ENCODE measurements at places on chromosomes 16 and 17. TPM values are rescaled to one million over a fixed set of nuclear protein-coding genes. Genes with fewer than 3 reads are reported as not detected.

DNA sequence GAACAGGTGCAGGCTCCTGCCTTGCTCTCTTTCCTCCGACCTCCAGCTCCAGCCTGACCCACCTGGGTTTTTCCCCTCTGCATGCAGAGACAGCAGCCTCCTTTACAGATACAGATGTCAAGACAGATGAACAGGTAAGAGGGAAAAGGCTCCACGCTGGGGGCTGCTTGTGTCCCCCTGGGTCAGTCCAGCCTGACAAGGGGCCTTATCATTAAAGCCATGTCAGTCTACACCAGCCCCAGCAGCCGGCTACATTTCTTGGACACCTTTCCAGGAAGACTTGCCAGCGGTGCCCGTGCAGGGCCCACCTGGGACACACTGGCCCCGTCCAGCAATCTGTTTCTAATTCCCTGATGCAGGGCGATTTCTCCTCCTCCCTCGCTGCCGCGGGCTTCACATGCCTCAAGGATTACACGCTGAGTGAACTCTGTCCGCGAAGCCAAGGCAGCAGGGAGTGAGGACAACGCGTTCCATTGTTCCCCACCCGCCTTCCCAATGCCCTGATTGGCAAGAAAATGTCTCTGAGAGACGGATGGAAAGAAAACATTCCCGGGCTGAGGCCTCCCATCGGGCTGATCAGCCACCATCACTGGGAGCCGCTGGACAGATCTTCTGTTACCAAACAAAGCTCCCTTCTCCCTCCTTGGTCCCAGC is 184.7 kb downstream of the C16orf95 start:
- H3K4me3 ChIP-seq: no peak overlapping the region
- no peak for DNase-seq
- no peak overlapping the region for H3K27ac ChIP-seq
- H3K36me3 ChIP-seq: no peaks in the 10 kb centered on the region
- H3K27me3 ChIP-seq: no peaks in the 10 kb centered on the region

GRCh38 chr16:1762879-1763520 is 8.3 kb downstream of the NME3 start:
- H3K27ac ChIP-seq: no peak overlapping the region
- no peak overlapping the region for H3K4me3 ChIP-seq
- peaks cover 24% of the 10 kb centered on the region for H3K36me3 ChIP-seq
- DNase-seq: no peak

The NPIPB13 gene
- 27.8 TPM for total RNA-seq

The OR1A1 gene
- not detected for total RNA-seq

The CCDC43 gene
- 18.8 TPM for total RNA-seq

The SLC12A3 gene
- not detected for total RNA-seq

GRCh38 chr17:838486-838885 is 56.3 kb downstream of the MRM3 start:
- H3K4me3 ChIP-seq: no peak overlapping the region
- no peaks in the 10 kb centered on the region for H3K4me1 ChIP-seq
- no peaks in the 10 kb centered on the region for H3K36me3 ChIP-seq
- DNase-seq: no peak

The ABCA6 gene
- 0.53 TPM for total RNA-seq

The NPIPA3 gene
- total RNA-seq: 2.5 TPM

DNA sequence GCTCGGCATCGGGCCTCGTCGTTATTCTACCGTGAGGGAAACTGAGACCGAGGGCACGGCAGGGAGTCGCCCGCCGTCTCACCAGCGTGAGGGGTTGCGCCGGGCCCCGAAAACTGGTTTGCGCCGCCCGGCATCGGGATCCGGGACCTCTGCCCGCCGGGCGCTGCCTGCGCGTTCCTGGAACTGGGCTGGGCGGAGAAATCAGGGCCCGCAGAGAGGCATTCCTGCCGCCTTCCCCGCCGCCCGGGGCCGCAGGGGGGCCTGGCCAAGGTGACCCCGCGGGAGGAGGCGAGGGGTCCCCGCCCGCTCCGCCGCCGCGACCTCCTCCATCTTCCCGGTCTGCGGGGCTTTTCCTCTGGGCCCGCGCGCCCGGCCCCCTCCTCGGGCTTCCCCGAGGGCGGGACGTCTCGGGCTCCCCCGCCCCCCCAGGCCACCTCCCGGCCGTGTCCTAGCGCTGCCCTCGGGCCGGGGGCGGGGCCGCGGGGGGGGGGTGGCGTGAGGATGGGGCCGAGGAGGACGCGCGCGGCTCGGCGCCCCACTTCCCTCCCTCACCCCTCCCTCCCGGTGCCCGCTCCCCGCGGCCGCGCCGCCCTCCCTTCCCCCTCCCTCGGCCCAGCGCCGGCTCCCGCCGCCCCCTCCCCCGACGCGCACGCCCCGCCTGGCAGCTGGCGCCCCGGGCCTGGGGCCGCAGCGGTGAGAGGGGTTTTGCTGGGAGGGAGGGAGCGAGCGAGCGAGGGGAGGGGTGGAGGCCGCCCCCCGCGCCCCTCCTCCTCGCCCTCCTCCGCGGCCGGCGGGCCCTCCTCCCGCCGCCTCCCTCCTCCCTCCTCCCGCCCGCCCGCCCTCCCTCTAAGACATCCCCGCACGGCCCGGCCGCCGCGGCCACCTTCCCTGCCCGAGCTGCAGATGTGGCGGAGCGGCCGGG is at the start of gene GLIS2:
TSS of gene GLIS2 (plus strand) at position 882 of the 922 bp plus-strand sequence. CDS start 16,214 bp downstream, outside the sequence.
- H3K27me3 ChIP-seq: no peaks in the 10 kb centered on the region
- H3K4me1 ChIP-seq: peaks cover 23% of the 10 kb centered on the region
- no peak within 1 kb of the TSS for H3K27ac ChIP-seq
- peak within 1 kb of the TSS; percentile 29 for H3K4me3 ChIP-seq
- no peak for DNase-seq
- H3K36me3 ChIP-seq: no peaks in the 10 kb centered on the region

GRCh38 chr16:55437625-55438024 is 41.4 kb upstream of the MMP2 start:
- H3K27me3 ChIP-seq: peaks cover 5% of the 10 kb centered on the region
- H3K27ac ChIP-seq: no peak overlapping the region
- no peak overlapping the region for H3K4me3 ChIP-seq
- DNase-seq: no peak
- no peaks in the 10 kb centered on the region for H3K4me1 ChIP-seq

The UTP4 gene
- 36.9 TPM for total RNA-seq
